ENCODE measurements at places on chromosomes 2 and 18. TPM values are rescaled to one million over a fixed set of nuclear protein-coding genes. Genes with fewer than 3 reads are reported as not detected.

GRCh38 chr2:38619458-38620164 lies 16.9 kb upstream of the HNRNPLL start:
- no peak for DNase-seq

- no peak for DNase-seq
These were observed 239.9 kb upstream of the FOSL2 start for GRCh38 chr2:28152585-28153280.

- no peak for DNase-seq
These were observed 1108.3 kb upstream of the KLHL29 start for GRCh38 chr2:22276696-22277095.

DNA sequence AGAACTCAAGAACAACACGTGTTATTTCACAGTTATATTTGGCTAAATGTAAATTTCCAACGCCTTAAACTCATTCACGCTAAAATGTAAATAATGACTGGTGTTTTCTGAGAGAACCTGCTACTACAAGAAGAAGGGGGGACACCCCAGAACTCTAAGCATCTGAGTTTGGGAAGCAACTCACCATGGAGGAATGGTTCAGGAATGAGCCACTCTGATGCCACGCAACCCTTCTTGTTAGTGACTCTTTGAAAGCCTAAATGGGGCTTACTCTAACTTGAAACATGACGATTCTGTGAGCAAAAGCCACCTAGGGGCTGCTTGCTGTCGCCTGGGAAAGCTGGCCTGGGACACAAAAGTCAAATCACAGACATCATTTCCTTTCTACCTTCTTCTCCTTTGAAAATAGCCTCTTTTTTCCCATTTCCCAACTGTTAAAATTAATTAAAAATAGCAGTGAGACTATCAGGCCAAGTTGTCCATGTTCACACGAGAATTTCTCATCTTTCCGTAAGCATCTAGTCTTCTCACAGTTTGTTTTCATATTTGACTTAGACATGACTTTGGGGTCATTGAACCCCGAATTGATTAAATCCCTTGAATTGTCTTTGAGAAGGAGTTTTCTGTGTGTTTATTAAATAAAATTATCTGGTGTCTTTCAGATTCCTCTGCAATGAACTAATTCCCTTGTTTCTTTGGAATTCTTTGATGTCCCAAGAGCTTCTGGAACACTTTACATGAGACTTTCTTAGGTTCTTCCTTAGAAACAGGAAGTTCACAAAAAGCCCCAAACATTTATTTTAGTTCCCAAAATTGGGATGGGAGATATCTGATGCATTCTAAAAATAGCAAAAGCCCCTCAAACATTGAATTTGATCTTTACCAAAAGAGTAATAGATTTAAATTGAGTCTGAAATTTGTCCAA lies 75.5 kb upstream of the CABLES1 start:
- no peak for DNase-seq

- no peak for DNase-seq
These were observed 12.2 kb downstream of the HRH4 start for GRCh38 chr18:24472591-24472990.

- DNase-seq, result no peak
These were observed 169.7 kb downstream of the HAUS1 start for GRCh38 chr18:46273861-46274260.

GRCh38 chr2:1032030-1032429 lies 81.4 kb downstream of the SNTG2 start:
- DNase-seq, result peak; percentile 16

- DNase-seq, result no peak
These were observed 76.8 kb upstream of the POMC start for GRCh38 chr2:25245141-25245540.

- DNase-seq, result no peak
These were observed 14.6 kb downstream of the BIN1 start for GRCh38 chr2:127092306-127092705.

GRCh38 chr18:12559319-12559718 lies 98.6 kb downstream of the SPIRE1 start:
- no peak for DNase-seq

GRCh38 chr2:52686935-52687334 lies 1080.7 kb upstream of the CHAC2 start:
- DNase-seq, result no peak

DNA sequence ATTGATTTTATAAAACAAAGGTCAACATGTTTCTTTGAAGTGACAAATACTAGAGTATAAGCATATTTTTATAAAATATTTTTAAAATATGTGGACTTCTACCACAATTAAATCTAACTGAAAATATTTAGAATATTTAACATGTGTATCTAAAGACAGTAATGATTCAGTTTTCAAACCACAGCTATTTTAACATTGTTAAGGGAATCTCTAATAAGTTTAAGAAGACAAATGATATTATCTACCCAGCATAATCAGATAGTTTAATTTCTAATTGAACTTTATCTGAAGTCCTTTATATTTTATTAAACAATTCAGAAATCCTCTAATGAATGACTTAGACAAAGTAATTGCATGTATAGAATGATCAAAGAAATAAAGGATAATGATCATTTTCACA lies 96.2 kb downstream of the VWC2L start:
- no peak for DNase-seq

DNA sequence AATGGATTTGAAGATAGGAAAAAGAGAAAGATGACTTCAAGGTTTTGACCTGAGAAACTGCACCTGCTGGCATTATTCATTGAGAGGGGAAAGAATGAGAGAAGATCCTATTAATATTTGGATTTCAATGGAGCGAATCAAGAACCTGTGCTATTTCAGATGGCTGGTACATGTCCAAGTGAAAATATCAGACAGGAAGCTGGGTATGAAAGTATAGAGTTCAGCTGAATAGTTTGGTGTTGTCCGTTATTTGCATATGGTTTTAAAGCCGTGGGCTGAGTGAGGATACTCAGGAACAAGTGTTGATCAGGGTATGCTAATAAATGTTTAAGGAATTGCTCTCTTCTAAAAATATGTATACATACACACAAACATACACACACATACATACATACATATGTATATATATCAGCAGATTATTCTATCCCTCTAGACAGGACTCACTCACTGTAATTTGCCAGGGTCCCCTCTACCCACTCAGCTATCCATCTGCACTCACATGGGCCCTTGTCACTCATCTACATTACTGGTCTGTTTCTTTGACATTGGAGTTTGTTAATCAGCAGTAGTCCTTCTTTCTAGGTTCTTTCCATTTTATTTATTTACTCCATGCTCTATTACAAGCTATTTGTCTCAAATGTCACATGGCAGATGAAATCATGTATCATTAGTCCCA lies 33.9 kb upstream of the IKZF2 start:
- DNase-seq, result no peak

WIPF1 gene
- 365 TPM for total RNA-seq

TNFAIP6 gene
- total RNA-seq, result not detected

RSAD2 gene
- total RNA-seq, result 3.7 TPM

SLC8A1 gene
- total RNA-seq, result 0.23 TPM

TAF4B gene
- total RNA-seq, result 15.1 TPM

All from activated CD8-positive, alpha-beta T cell treated with anti-CD3 and anti-CD28 coated beads for 36 hours (primary cell).